ENCODE measurements at places on chromosomes 1 and 21.

DNA sequence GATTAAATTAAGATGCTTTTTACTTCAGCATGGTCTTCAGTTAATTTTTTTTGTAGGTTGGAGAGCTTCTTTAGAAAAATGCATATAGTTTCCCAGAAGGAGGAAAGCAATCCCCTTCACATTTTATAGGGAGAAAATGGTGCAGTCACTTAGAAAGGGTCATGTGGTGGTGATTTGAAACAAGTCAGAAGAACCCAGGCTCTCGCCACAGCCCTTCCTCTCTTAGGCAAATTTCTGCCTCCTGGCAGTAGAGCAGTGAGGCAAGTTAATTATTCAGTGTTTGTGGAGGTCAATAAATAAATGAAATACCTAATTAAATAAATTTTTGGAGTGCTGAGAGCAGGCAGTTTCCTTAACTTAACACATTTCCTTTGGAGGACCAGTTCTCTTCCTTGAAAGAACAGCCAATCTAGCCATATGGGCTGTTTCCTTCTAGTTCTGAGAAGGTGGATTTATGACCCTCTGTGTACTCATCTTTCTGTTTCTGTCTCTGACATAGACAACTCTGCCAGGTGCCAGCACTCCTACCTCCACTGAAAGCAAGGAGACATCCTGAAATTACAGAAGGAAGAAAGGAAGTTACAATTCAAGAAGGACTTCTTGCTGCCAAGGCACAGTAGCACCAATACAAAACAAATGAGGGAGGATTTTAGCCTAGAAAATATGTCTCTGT is 19.0 kb upstream of the POGZ start:
- no peak for DNase-seq

DNA sequence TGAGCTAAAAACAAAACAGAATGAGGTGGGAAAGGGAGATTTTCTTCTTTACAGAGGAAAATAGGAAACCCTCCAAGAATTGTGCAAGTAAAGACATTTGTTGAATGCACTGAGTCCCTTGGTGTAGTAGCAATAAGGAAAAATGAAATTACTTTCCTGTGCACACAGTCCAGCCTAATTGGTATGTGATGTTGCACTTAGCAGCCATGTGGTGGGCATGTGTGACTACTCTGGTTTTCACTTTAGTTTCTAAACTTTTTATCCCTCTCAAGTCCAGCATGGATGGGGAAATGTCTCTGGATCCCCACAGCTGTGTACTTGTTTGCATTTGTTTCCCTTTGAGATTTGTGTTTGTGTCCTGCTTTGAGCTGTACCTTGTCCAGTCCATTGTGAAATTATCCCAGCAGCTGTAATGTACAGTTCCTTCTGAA is 7.1 kb upstream of the AGO3 start:
- DNase-seq: no peak

GRCh38 chr1:154431586-154432373 is 26.6 kb downstream of the IL6R start:
- peak; percentile 18 for DNase-seq

DNA sequence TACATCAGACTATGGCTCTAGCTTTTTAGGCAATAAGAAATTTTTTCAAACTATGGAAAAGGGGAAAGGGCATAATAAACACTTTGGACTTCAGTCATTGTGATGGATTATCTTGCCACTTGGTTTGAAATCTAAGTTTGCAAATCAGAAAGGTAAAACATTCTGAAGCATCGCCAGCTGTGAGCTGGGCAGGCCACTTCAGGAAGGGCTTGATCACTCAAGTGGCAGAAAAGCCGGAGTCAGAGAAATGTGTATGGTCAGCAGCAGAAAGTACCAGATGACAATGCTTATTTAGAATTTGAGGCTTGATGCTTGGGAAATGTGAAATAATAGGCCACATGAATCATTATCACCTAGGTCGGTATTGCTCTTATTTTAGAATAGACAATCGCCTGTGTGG is 79.7 kb downstream of the ZNF648 start:
- no peak for DNase-seq

DNA sequence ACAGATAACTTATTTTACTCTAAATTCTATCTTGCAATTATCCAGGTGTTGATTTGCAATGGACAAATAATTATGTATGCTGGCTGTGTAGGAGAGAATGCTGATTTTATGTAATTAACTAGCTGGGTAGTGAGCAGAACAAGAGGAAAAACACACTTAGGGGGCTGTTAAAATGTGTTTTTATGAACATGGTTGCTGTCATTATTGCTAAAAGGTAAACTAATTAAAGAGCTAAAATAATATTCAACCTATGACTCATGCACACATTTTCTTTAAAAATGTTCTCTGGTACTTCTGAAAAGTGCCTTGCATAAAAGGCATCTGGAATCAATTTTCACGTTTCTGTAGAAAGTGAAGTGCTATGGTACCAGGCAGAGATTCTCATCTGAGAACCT is 192.8 kb upstream of the C8B start:
- DNase-seq: no peak

GRCh38 chr1:214292322-214292721 is 11.4 kb downstream of the SMYD2 start:
- no peak for DNase-seq

GRCh38 chr1:92797961-92798360 is 13.1 kb upstream of the EVI5 start:
- no peak for DNase-seq

- peak; percentile 50 for DNase-seq
These were observed 756 bp downstream of the ANKRD13C start for GRCh38 chr1:70353601-70354331.

DNA sequence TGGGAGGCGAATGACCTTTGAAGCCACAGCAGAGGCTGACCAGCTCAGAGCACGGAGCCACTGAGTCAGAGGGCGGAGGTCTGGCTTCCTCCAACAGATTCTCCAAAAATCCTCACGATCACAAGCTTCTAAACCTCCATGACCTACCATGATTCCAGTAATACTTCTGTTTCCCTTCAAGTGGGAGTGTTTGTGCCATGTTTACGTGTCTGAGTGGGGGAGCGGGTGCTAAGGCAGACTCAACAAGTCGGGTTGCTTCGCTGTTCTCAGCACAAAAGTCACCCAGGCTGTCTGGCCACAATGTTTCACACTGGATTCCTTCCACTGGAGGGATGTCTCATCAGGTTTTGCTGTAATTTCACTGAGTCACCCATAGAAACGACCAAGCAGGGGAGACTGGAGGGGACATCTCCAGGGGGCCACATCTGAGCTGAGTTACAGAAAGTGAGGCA is 86.2 kb downstream of the SLC66A1 start:
- no peak for DNase-seq

DNA sequence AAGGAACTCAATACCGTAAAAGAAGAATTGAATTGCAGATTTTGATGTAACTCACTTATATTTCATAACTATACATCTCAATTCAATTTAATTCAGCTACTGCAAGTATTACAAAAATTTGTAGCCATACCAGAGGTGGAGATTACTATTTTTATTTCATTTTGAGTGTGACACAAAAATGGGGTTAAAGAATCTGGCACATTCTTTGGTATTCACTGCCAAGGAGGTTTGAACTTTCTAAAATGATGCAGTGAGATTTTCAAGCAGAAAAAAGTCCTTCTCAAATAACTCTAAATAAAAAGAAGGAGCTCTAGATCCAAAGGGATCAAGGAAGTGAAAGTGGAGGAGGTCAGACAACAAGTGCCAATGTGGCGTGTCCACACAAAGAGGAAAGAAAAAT is 569.0 kb downstream of the DPYD start:
- no peak for DNase-seq

DNA sequence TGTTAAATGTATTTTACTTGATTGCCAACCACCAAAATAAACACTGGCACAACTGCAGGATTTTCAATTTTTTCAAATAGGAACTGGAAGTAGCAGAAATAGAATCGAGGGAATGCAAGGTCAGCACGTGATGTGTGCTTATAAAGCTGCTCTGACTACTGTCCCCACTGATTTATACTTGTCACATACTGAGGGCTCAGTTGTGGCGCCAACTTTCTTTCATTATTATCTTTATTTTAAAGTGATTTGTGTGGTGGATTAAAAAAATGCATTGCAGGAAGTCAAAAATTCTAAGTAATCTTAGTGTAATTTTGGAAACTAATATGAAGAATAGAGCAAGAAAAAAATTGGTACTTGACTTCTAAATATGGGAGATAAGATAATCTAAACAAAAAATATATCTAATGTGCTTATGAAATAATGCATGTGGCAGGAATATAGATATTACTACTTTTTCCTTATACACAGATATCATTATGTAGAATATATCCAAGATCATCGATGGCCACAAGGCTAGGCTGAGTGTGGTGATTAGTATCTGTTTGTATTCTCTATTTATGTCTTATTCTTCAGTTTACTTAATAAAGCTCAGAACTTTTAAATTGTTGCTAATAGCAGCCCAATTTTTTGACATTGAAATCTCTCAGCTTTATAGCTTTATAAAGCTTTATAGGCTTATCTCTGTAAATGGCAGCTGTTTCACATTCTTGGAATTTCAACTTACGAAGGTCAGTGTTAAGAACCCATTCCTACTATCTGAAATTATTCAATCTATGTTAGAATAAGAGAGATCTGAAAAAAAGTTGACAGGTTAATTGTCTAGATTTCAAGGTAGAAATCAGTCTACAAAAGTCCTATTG is 404.5 kb upstream of the ADAMTS5 start:
- no peak for DNase-seq

GRCh38 chr1:192045131-192045530 is 113.1 kb upstream of the RGS18 start:
- no peak for DNase-seq

GRCh38 chr1:67759692-67760029 is 73.6 kb downstream of the GNG12 start:
- no peak for DNase-seq

Measured in erythroblast (primary cell).